ENCODE measurements at places on chromosomes 1 and 21.

DNA sequence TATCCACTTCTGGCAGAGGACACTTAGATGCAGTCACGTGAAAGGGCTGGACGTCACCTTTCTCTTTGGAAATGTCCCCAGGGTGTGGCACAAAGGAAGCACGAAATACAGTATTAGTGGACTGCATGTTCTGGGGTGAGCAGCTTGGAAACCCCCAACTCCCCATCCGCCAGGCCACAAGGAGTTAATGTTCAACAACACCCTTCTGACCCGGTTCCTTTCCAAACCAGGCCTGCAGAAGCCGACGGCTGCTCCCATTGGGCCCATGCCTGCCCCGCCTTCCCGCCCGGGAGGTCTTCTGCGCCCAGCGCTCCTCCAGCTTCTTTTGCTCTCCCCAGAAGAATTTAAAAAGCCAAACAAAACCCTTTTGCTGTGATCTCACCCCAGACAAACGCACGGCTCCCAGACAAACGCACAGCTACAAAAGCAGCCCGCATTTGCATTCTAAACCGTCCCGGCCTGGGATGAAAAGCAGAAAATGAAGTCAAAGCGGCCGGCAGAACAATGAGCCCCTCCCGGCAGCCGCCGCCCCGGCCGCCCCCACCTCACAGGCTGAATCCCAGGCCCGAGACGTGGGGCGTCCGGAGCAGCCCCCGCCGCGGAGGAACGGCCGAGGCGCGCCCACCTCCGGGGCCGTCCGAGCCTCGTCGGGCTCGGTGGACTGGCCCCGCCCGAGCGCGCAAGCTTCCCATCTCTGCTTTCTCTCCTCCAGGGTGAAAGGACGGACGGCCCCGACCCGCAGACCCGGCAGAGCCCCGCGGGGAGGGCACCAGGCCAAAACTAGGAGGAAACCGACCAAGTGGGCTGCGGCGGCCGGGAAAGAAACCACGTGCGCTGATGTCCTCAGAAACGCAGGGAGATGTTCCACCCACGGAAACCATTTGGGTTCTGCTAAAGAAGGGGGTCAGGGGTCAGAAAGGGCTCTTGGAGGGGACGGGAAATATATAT, 101.9 kb downstream of the PLPP3 start:
- DNase-seq: no peak

- DNase-seq: no peak
These were observed 15.3 kb downstream of the DCAF8 start for GRCh38 chr1:160247053-160247452.

- no peak for DNase-seq
These were observed 29.1 kb downstream of the NGF start for GRCh38 chr1:115308969-115309368.

- no peak for DNase-seq
These were observed 37.0 kb downstream of the ZBTB8B start for GRCh38 chr1:32501865-32502264.

GRCh38 chr1:3599816-3600215, 11.5 kb downstream of the MEGF6 start:
- DNase-seq: no peak

DNA sequence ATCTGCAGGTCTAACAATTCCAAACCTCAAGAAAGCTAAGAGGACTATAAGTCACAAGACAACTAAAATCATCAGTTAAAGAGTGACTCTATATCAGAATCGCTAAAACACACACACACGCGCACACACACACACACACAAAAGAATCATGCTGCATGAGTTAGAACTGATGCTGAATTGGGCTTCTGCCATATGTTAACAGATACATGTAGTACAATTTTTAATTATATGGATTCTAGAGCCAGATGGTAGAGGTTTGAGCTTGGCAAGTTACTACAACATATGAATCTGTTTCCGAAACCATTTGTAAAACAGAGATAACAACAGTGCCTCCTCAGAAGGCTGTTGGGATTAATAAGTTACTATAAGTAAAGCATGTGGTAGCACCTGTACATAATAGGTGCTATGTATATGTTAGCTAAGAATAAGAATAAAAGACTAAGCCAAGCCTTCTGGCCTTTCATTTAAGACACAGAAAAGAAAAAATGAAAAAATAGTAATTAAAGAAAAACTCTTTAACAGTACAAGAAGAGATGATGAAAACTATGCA, 17.9 kb downstream of the EPRS1 start:
- DNase-seq: no peak

Data from activated CD4-positive, alpha-beta T cell treated with anti-CD3 and anti-CD28 coated beads, Interleukin-2, amount 50 U/mL, for 16 hours (primary cell).